ENCODE measurements at places on chromosomes 12 and 14. TPM values are rescaled to one million over a fixed set of nuclear protein-coding genes. Genes with fewer than 3 reads are reported as not detected.

GRCh38 chr12:4203772-4204376 is 69.7 kb upstream of the CCND2 start:
- H3K27me3 ChIP-seq, result no peaks in the 10 kb centered on the region
- no peak overlapping the region for H3K27ac ChIP-seq
- no peak for DNase-seq
- H3K36me3 ChIP-seq, result no peaks in the 10 kb centered on the region
- no peaks in the 10 kb centered on the region for H3K4me1 ChIP-seq
- no peak overlapping the region for H3K4me3 ChIP-seq

The KLHL33 gene
- polyA plus RNA-seq, result 0.41 TPM

DNA sequence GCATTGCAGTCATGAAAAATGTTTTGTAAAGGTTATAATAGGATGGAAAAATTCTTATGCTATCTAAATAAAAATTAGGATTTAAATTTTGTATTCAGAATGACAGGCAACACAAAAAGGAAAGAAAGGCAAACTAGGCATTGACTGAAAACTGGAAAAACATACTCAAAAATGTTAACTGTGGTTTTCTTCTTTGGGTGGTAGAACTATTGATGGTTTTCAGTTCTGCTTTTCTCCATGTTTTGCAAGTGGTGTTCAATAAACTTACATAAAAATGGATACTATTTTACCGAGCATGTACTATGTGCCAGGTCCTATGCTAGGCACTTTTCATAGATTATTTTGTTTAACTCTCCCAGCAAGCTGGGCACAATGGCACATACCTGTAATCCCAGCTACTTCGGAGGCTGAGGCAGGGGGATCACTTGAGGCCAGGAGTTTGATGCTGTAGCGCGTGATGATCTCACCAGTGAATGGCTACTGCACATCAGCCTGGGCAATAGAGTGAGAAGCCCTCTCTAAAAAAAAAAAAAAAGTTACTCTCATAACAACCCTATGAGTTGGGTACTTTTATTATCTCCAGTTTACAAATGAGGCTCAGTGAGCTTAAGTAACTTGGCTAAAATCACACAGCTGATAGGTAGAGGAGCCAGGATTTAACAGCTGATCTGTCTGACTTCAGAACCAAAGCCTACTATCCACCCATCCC is 26.3 kb upstream of the TCP11L2 start:
- no peak overlapping the region for H3K27ac ChIP-seq
- H3K4me1 ChIP-seq, result no peaks in the 10 kb centered on the region
- no peak overlapping the region for H3K4me3 ChIP-seq
- no peaks in the 10 kb centered on the region for H3K36me3 ChIP-seq
- DNase-seq, result no peak

The VRTN gene
- not detected for polyA plus RNA-seq

GRCh38 chr14:23005451-23006187 is 4.3 kb downstream of the C14orf93 start:
- no peaks in the 10 kb centered on the region for H3K4me1 ChIP-seq
- H3K4me3 ChIP-seq, result no peak overlapping the region
- no peak for DNase-seq

DNA sequence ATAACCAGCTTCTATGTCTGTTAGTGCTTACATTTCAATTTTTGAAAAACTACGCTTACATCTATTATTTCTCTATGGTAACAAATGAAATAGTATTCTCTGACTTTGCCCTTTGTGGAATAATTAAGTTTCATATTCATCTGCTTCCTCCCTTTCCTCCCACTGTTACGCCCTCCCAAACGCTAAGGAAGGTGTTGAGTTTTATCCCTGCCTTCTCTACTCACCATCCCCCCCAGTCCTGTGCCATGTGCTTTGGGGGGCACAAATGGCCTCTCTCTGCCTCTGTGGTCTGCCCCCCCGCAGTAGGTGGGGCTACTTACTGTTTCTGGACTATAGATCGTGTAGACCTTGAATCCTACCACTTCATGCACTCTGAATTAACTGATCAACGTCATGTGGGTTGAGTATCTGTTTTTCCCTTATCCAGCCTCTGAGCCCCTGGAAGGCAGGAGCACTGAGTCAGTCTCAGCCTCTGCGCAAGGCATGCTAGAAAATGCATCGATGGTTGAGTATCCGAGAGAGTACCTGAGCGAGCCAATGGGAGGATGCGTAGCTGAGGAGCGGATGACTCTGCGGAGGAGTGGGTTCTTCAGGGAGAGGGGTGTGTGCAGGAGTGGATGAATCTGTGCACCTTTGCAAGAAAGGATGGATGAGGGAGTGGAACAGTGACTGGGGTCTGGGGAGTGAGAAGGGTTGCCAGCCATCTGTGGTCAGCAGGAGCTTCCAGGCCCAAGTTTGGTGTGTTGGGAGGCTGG is 114.5 kb upstream of the RTL1 start:
- H3K4me1 ChIP-seq, result no peaks in the 10 kb centered on the region
- DNase-seq, result no peak
- H3K36me3 ChIP-seq, result no peaks in the 10 kb centered on the region
- no peak overlapping the region for H3K4me3 ChIP-seq
- H3K27ac ChIP-seq, result no peak overlapping the region

- no peaks in the 10 kb centered on the region for H3K27me3 ChIP-seq
- H3K4me1 ChIP-seq, result no peaks in the 10 kb centered on the region
- DNase-seq, result no peak
- H3K4me3 ChIP-seq, result no peak overlapping the region
- no peaks in the 10 kb centered on the region for H3K36me3 ChIP-seq
- no peak overlapping the region for H3K27ac ChIP-seq
Observed at GRCh38 chr12:26995706-26996105, 18.5 kb downstream of the TM7SF3 start.

The TAS2R43 gene
- polyA plus RNA-seq, result not detected

GRCh38 chr12:129534966-129535750 is 368.7 kb downstream of the TMEM132D start:
- no peaks in the 10 kb centered on the region for H3K36me3 ChIP-seq
- H3K4me3 ChIP-seq, result no peak overlapping the region
- no peak for DNase-seq
- no peak overlapping the region for H3K27ac ChIP-seq
- no peaks in the 10 kb centered on the region for H3K27me3 ChIP-seq
- no peaks in the 10 kb centered on the region for H3K4me1 ChIP-seq

GRCh38 chr12:26185532-26186320 is 9.6 kb upstream of the SSPN start:
- no peaks in the 10 kb centered on the region for H3K36me3 ChIP-seq
- H3K27ac ChIP-seq, result no peak overlapping the region
- no peaks in the 10 kb centered on the region for H3K27me3 ChIP-seq
- H3K4me1 ChIP-seq, result no peaks in the 10 kb centered on the region
- DNase-seq, result no peak
- no peak overlapping the region for H3K4me3 ChIP-seq

- no peak for DNase-seq
- no peaks in the 10 kb centered on the region for H3K36me3 ChIP-seq
- H3K4me3 ChIP-seq, result no peak overlapping the region
Observed at GRCh38 chr12:116700066-116700465, 37.8 kb downstream of the SPRING1 start.

DNA sequence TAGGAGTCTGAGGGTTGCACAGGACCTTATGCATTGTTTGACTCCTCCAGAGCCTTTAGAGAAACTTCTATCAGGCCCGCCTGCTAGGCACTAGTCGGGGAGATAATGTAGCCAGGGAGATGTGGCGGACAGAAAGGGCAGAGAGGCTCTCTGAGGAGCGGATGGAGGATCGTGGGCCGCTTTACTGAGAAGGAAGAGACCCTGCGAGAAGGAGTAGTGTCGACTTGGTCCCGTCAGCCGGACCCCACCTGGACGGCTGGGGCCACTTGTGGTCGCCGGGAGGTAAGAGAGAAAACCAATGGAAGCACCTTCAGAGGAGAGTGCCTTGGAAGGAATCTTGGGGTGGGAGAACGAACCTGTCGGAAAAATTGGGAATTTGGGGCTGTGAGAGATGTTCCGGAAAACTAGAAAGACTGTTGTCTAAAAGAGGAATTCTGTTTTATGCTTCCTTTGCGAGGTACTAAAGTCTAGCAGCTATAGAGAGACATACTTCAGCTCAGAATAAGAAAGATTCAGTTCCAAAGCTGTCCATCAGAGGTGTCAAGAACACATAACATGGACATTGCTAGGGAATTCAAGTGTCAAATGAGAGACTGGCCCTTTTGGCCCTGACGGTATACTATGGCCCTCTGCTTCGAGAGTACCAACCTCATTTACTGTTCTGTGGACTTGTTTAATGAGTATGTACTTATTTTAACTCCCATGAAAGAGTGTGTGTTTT is 660 bp upstream of the MCRS1 start:
- H3K4me3 ChIP-seq, result peak overlapping the region; percentile 72
- no peaks in the 10 kb centered on the region for H3K4me1 ChIP-seq
- no peaks in the 10 kb centered on the region for H3K36me3 ChIP-seq
- no peak for DNase-seq
- no peaks in the 10 kb centered on the region for H3K27me3 ChIP-seq

The PRIMA1 gene
- 0.38 TPM for polyA plus RNA-seq

- H3K27ac ChIP-seq, result no peak overlapping the region
- no peak for DNase-seq
- H3K4me3 ChIP-seq, result no peak overlapping the region
- no peaks in the 10 kb centered on the region for H3K27me3 ChIP-seq
- H3K36me3 ChIP-seq, result no peaks in the 10 kb centered on the region
- no peaks in the 10 kb centered on the region for H3K4me1 ChIP-seq
Observed at GRCh38 chr12:89476232-89476631, 48.4 kb downstream of the GALNT4 start.

DNA sequence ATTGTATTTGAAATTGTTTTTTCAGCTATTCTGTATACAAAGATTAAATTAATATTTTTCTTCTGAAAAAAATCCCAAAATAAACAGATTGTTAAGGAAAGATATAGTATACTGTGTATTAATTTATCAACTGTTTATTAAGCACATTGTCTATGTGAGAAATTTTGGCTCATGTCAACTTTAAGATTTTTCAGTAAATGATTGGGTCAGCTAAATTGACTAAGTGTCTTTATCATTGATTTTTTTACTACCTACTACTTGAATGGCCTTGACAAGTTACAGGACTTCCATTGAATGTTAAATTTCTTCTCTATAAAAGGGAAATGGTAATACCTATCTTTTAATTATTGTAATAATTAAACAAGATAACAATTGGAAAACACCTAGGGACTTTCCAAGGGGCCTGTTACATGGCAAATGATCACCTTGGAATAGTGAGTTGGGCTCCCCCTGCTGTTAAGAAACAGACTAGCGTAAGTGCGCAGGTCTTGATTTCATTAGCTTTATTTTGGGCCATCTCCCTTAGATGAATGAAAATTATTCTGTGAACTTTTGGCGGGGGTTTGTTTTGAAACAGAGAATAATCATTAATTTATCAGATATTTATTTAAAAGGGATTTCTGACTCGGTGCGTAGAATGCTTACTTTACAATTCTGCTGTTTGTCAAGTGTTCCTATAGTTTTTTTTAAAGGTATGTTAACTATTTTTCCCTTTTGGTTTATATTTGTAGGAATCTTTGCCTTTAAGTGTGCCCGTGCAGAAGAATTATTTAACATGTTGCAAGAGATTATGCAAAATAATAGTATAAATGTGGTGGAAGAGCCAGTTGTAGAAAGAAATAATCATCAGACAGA is 14.5 kb upstream of the CCT2 start:
- H3K4me3 ChIP-seq, result no peak overlapping the region
- DNase-seq, result no peak
- H3K36me3 ChIP-seq, result peaks cover 3% of the 10 kb centered on the region
- no peaks in the 10 kb centered on the region for H3K27me3 ChIP-seq
- no peak overlapping the region for H3K27ac ChIP-seq

DNA sequence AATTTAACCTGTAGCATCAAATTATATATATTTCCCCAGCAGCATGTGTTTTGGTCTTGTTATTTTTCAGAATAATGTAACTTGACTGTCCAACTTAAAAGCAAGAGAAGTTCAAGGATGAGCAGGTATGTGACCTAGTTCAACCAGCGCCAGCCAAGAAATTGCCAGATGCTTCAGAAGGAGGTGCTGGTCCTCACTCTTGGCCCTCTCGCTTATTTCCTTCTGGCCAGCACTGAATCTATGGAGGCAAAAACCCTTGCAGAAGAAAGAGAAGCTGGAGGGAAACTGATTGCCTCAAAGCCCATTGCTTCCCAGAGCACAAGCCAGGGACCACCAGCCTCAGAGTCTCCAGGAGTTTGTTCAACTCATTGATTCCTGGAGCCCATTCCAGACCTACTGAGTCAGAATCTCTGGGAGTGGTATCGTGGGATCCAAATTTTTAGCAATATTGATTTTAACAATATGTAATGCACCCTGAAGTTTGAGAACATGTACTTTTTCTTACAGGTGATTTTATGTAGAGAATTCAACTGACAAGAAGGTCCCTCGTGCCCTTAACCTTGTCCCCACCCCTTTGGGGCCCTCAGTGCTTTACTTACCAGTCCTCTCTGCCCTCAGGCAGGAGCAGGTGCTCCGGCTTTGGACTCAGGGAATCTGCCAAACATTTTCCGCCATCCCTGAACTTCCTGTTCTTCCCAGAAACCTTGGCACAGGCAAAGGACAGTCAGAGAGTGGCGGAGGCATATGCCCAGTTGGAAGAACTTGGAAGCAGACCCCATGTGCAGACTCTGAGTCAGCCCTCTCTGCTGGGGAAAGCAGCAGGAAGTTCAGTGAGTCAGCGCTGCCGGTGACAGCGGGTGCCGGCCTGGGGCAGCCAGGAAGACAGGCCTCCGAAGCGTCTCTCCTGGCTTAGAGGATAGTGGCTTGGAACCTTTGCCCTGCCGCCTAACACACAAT is 10.4 kb downstream of the BEST3 start:
- no peak overlapping the region for H3K27ac ChIP-seq
- no peak overlapping the region for H3K4me3 ChIP-seq
- H3K27me3 ChIP-seq, result no peaks in the 10 kb centered on the region
- peak; percentile 90 for DNase-seq
- no peaks in the 10 kb centered on the region for H3K36me3 ChIP-seq
- H3K4me1 ChIP-seq, result no peaks in the 10 kb centered on the region

DNA sequence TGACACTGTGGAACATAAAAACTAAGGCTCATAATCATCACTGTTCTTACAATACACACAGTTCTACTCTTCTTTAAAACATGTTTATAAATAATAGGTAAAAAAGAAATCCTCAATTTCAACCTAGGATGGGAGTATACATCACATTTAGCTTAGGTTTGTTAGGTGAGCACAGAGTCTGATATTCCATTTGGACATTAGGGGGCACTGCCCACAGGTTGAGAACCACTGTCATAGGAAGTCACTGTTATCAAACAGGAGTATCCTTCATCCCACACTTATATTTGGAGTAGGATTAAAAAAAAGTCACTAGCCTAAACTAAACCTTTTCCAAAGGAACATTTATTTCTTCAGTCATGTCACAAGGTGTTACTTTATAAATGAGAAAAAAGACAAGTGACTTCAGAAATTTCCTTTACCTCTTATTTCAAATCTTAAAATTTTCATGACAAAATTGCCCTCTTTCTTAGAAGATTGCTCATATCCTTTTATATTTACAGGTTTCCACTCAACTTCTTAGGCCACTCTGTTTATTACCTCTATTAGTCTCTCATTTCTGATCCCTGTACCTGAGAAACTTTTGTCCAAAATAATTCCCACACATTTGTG is 240.6 kb downstream of the CPNE8 start:
- no peaks in the 10 kb centered on the region for H3K27me3 ChIP-seq
- H3K27ac ChIP-seq, result no peak overlapping the region
- no peaks in the 10 kb centered on the region for H3K4me1 ChIP-seq
- DNase-seq, result no peak
- H3K36me3 ChIP-seq, result no peaks in the 10 kb centered on the region

GRCh38 chr14:104800771-104801519 is at the start of gene ZBTB42:
Gene ZBTB42, plus strand, starts transcription at chr14:104801101. Its CDS starts 97 bp downstream, at chr14:104801198.
- H3K36me3 ChIP-seq, result no peaks in the 10 kb centered on the region
- H3K4me1 ChIP-seq, result no peaks in the 10 kb centered on the region
- H3K27ac ChIP-seq, result peak within 1 kb of the TSS; percentile 95
- DNase-seq, result peak; percentile 89
- H3K27me3 ChIP-seq, result no peaks in the 10 kb centered on the region

The SLC17A8 gene
- not detected for polyA plus RNA-seq

GRCh38 chr12:95269892-95270291 is 52.3 kb downstream of the VEZT start:
- no peaks in the 10 kb centered on the region for H3K27me3 ChIP-seq
- no peaks in the 10 kb centered on the region for H3K36me3 ChIP-seq
- no peaks in the 10 kb centered on the region for H3K4me1 ChIP-seq

The PARPBP gene
- polyA plus RNA-seq, result 1.1 TPM

The MAP3K9 gene
- polyA plus RNA-seq, result 0.20 TPM
